ENCODE measurements at places on chromosomes 7 and 10. TPM values are rescaled to one million over a fixed set of nuclear protein-coding genes. Genes with fewer than 3 reads are reported as not detected.

GRCh38 chr10:93417266-93417665 is 64.9 kb downstream of the MYOF start:
- no peak for DNase-seq

Gene KCNK18
- not detected for total RNA-seq

Gene GHRHR
- not detected for total RNA-seq

Gene MMD2
- not detected for total RNA-seq

DNA sequence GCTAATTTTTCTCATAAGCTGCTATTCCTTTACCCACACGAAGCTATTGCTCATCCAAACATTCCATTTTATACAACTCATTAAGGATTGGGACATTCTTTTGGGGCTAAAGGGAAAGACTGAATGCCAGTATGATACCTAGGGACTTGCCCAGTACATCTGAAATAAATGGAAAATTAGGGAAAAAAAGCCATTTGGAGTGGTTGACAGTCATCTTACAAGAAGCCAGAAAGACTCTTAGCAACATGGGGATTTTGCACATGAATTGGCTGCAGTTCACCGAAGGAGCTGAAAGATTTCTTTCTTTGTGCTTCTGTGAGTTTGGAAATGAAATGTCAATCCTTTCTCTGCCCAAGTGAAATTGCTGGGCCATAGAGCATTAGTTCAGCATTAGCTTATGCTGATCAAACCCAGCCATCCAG is 43.3 kb upstream of the MTURN start:
- no peak for DNase-seq

DNA sequence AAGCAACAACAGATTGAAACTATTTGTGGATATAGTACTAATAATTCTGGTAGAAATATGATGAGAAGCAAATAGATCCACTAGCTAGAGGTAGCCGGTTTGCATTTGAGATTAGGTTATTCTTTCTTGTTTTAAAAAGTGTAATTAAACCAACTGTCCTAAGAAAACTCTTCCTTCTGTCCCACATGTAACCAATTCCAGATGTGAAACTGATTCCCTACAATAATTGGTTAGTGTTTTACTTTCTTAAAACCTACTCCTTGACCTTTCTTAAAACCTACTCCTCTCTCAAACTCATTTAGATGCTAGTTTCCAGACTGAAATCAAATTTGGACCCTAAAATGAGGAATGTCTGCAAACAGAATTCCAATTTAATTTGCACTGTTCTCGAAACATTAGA is 521.5 kb downstream of the SUGCT start:
- no peak for DNase-seq

- DNase-seq, result no peak
These were observed 91.2 kb upstream of the MYL10 start for GRCh38 chr7:101720324-101720723.

DNA sequence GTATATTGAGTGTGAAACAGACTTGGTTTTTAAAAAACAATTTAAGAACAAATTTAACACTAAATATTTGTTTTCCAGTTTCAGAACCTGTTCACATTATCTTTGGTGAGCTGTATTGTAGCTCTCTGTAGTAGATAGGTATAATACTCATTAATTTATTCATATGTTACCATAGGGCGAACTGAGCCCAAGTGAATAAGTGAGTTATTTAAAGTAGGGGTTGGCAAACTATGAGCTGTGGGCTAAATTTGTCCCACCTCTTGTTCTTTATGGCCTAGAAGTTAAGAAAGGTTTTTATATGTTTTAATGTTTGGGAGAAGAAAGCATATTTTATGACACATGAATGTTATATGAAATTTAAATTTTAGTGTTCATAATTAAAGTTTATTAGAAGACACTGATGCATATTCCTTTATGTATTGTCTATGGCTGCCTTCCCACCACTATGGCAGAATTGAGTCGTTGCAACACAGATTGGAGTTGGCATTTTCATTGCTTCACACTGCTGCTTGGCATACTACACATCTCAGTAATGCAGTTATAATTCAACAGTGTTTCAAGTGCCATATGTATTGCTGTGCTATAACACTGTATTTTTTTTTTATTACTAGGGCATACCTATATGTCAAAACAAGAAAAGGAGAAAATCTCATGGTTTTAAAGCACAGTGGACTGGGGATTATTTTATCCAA is 146.5 kb downstream of the ADK start:
- no peak for DNase-seq

DNA sequence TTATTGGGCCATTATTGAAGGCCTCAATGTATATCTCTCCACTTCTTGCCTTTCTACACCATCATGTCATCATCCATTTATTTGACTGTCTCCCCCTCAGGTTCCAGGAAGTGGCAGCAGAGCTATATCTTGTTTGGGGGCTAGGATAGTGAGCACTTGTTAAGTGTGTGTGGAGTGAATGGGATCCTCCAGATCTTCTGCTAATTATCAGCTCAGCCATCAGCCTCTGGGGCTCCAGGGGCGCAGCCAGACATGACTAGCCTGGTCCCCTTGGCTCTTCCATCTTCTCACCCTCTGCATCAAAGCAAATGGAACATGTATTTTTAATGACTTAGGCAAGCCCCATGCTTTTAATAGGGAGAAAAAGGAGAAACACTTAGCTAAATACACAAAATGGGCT is 176.5 kb downstream of the ARHGAP12 start:
- DNase-seq, result no peak

GRCh38 chr7:3289996-3290395 is 11.1 kb upstream of the SDK1 start:
- no peak for DNase-seq

Gene CFAP46
- not detected for total RNA-seq

- DNase-seq, result no peak
These were observed 340.8 kb upstream of the PODXL start for GRCh38 chr7:131897016-131897789.
